Amniotic epithelial cell (primary cell): ENCODE measurements at places on chromosomes 11 and 22.

GRCh38 chr22:34105461-34106062 is 185.3 kb upstream of the LARGE1 start:
- no peak for DNase-seq

GRCh38 chr22:22691055-22691454 is 46.6 kb downstream of the GGTLC2 start:
- DNase-seq, result no peak

DNA sequence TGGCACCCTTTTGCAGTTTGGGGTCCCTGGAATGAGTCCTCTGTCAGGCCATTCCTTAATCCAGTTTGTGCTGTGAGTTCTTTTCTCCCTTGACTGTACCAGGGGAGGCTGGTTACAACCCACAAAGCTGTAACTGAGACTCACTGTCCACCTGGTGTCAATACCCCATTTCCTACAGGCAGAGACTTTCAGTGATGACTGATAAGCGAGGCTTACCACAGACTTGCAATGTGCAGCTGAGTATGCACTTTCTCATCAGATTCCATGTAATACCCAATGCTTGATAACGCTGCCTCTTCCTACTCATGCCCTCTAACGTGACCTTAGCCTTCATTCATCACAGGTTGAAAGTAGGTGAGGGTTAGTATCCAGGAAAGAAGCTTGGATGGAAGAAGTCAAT is 120.1 kb downstream of the INSC start:
- peak; percentile 7 for DNase-seq

- no peak for DNase-seq
Observed at GRCh38 chr11:90704510-90704909, 481.7 kb upstream of the CHORDC1 start.

DNA sequence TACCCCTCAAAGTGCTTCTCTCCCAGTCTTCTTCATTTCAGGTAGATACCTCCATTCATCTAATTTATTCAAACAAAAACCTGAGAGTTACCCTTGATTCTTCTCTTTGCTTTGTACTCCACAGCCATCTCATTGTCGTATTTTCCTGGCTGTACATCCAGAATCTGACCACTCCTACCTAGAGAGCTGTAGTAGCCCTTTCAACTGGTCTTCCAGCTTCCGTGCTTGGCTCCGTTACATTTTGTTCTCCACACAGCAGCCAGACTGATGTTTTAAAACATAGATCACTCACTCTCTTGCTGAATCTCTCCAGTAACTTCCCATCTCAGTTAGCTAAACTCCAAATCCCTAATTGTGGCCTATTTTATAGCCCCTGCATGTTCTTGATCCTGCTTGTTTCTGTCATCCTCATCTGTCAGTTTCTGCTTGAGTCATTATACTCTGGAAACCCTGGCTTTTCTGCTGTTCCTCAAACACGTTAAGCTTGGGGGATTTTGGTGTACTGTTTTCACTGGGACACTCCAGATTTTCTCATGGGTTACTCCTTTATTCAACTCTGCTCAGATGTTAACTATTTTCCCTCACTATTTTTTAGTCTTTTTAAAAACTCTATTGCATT is 7.4 kb downstream of the SPCS2 start:
- peak; percentile 39 for DNase-seq

GRCh38 chr11:96314326-96315020 is 28.5 kb downstream of the MAML2 start:
- peak; percentile 70 for DNase-seq

DNA sequence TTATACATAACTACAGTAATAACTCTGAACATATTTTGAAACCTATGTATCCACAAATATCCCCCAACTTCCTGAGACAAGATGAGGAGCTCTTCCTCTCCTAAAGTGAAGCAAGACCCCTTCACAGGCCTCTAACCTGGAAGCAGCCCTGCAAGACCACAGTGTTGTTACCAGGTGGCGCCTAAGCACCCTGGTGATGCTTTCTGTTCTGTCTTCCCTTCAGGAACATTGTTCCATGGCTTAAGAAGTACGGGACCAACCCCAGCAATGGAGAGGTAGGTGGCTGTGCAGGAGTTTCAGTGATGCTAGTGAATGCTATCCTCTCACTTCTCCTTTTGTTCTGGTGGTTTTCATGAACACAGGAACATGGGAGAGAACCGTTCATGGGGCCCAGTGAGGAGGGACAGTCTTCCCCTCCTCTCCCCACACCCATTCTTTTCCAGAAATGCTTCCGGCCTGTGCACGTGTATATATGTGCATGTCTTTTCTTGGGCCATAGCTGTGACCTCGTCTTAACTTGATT is 6.4 kb downstream of the PPIL2 start:
- DNase-seq, result no peak

DNA sequence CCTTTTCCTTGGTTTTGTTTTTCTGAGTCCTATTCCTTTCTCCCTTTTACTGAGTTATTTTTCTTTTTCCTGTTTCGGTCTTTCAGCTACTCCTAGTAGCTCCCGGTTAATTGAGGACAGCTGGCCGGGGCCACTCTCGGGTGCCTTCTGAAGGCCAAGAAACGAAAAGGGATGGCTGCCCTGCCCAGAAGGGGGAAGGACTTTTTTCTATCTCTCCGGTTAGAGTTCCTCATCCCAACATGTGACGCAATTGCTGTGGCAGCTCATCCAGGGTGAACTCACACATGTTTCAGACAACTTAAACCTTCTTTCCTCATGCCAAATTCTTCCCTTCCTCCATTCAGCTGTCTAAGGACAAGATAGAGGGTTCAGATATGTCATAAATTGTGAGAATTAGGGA is 83.6 kb downstream of the PIWIL4 start:
- peak; percentile 89 for DNase-seq

GRCh38 chr11:30313580-30313979 is 9.3 kb upstream of the ARL14EP start:
- no peak for DNase-seq

- DNase-seq, result no peak
Observed at GRCh38 chr22:47445716-47446290, 683.4 kb downstream of the TBC1D22A start.

- no peak for DNase-seq
Observed at GRCh38 chr11:130760515-130761125, 155.7 kb downstream of the SNX19 start.

DNA sequence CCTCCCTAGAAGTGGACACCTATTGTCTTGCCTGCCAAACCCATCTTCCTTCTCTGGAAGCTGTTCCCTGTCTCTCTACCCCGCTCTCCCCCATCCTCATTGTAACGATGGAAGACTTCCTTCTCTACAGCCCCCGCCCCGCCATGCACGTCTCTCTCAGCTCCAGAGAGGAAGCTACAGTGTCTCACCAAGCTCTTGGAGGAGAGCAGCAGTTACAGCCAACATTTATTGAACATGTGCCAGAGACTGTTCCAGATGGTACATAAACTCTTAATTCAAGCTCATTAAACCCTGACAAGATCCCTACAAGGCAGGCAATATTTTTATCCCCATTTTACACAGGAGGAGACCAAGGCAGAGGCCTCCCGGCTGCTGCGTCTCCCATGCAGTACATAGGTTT is 15.1 kb downstream of the MCHR1 start:
- no peak for DNase-seq

GRCh38 chr11:58923300-58923788 is 15.9 kb upstream of the GLYATL1 start:
- DNase-seq, result peak; percentile 64

- DNase-seq, result no peak
Observed at GRCh38 chr11:108807262-108807661, 142.4 kb downstream of the DDX10 start.

- DNase-seq, result no peak
Observed at GRCh38 chr11:69066122-69067112, 17.7 kb downstream of the TPCN2 start.

GRCh38 chr11:121895919-121896318 is 220.1 kb downstream of the BLID start:
- peak; percentile 10 for DNase-seq

GRCh38 chr22:36616682-36617081 is 86.9 kb downstream of the CACNG2 start:
- DNase-seq, result no peak

DNA sequence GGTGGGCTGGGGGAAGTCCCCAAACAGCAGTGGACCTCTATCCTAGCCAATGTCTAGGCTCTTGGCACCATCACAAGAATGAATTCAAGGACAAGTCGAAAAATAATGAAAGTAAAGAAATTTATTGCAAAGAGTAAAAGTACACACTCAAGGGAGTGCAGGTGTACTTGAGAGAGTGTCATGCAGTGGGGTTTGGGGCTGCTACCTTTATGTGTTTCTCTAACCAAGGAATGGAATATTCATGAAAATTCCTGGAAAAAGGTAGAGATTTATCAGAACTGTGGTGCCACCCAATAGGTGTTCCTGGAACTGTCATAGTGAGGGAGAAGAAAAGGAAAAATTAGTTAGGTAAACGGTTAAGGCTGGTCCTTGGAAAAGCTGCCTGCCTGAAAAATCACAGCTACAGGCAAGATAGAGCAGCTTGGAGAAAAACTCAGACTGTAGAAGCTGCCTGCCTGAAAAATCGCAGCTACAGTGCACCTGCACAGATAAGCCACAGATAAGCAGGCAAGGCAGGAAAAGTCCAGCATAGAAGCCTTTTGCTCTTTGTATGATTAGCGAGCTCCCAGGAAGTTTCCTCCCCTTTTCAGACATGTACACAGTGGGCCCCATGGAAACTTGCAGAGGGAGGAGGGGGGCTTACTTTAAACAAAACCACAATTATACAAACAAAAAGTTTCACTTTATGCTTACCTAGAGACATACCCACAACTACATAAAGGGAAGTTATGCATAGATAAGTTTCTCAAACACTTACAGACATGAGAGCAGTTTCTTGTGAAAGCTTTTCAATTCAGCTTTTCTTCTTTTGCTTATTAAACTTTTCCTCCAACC is 71.4 kb upstream of the B3GNT6 start:
- DNase-seq, result peak; percentile 24

GRCh38 chr11:87366346-87366745 is 328.6 kb downstream of the TMEM135 start:
- no peak for DNase-seq

GRCh38 chr22:49657974-49658590 is 169.6 kb downstream of the BRD1 start:
- DNase-seq, result no peak

- DNase-seq, result no peak
Observed at GRCh38 chr11:103594283-103594682, 442.2 kb upstream of the DDI1 start.

DNA sequence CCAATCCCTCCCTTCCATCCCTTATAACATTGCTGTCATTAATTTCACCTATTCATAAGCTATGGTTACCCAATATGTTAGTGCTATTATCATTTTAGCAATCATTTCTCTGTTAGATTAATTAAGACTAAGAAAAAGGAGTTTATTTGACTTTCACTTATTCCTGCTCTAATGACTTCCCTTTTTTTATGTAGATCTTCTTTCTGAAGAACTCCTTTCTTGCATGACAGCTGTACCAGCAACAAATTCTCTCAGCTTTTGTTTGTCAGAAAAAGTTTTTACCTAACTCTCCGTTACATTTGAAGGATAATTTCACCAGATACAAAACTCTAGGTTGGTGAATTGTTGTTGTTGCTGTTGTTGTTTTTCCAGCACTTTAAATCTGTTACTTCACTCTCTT is 28.6 kb upstream of the OR8B8 start:
- no peak for DNase-seq

DNA sequence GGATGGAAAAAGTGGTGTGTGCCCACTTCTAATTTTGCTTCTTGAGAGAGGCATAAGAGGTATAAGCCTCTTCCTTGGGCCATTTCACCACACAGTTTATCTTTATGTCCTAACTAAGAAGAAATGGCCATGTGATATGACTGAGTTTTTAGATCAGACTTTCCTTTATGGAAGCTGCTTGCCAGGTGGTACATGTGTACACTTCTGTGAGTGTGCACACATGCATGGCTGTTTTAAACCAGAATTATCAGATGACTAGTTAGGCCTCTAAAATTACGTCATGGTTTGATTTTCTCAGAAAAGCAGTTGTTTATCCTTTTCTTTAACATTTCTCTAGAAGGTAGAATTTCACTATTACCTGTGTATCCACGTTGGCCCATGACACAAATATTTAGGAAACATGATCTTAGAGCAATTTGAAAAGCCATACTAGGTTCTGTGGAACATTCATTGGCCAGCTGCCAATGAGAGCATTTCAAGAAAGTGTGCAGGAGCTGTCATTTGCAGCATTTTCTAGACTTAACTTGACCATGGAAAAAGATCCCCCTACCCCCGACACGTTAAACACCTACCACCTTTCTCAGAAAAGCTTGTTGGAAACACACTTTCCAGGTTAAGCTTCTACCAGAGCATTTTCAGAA is 109.2 kb upstream of the GAL start:
- DNase-seq, result peak; percentile 8

- DNase-seq, result no peak
Observed at GRCh38 chr11:110339456-110340250, 43.2 kb upstream of the RDX start.

- DNase-seq, result peak; percentile 91
Observed at GRCh38 chr11:86559311-86559945, 113.0 kb downstream of the ME3 start.

- DNase-seq, result no peak
Observed at GRCh38 chr22:18091478-18091877, 13.7 kb downstream of the PEX26 start.

- no peak for DNase-seq
Observed at GRCh38 chr11:42315267-42315666, 855.8 kb upstream of the LRRC4C start.

GRCh38 chr11:2590965-2591754 is 108.6 kb downstream of the KCNQ1OT1 start:
- DNase-seq, result no peak

GRCh38 chr11:36110668-36111410 is 167.0 kb downstream of the LDLRAD3 start:
- no peak for DNase-seq

GRCh38 chr11:84824624-84825023 is 802.5 kb downstream of the DLG2 start:
- DNase-seq, result peak; percentile 0

GRCh38 chr11:130217133-130218031 is 57.8 kb downstream of the ST14 start:
- no peak for DNase-seq

- no peak for DNase-seq
Observed at GRCh38 chr22:46183733-46184132, 33.4 kb downstream of the PPARA start.

DNA sequence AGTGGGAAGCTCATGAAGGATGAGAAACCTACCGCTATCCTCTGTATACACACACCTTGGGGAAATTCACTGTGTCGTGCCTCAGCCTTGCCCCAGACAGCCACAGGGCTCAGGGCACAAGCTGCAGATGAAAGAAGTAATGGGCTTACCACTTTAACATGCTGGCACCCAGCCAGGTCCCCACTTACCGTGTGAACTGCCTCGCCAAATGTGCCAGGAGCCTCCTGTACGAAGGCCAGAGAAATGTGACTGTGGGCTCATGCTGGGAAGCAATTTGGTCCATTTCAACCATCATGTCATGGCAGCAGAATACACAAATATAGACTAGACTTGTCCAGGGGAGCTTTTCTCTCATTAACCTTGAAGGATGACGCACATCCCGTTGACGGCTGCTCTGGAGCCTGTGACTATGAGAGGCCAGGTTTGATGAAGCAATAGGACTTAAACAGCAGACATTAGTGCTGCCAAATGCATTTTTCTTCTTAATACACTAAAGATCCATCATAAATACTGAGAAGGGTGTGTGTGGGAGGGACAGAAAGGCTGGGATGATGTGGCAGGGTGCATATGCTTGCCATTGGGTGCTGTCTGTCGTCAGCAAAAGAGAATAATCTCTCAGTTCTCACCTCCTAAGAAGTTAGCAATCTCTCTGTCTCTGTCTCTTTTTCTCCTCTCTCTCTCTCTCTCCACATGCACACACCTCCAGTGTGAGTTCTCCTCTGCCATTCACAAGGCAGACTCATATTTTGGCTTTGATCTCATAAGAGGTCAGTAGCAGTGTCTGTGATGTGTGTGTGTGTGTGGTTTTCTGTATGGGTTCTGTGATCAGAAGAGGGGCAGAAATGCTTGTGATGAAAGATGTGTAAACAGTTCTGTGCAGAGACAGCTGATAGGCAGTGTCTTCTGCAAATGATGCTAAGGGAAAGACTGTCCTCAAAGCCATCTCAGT is 142.4 kb downstream of the KIRREL3 start:
- no peak for DNase-seq
